ENCODE measurements at places on chromosomes 6 and 20.

GRCh38 chr6:137233911-137234863, 15.0 kb upstream of the IFNGR1 start:
- peak; percentile 85 for DNase-seq

DNA sequence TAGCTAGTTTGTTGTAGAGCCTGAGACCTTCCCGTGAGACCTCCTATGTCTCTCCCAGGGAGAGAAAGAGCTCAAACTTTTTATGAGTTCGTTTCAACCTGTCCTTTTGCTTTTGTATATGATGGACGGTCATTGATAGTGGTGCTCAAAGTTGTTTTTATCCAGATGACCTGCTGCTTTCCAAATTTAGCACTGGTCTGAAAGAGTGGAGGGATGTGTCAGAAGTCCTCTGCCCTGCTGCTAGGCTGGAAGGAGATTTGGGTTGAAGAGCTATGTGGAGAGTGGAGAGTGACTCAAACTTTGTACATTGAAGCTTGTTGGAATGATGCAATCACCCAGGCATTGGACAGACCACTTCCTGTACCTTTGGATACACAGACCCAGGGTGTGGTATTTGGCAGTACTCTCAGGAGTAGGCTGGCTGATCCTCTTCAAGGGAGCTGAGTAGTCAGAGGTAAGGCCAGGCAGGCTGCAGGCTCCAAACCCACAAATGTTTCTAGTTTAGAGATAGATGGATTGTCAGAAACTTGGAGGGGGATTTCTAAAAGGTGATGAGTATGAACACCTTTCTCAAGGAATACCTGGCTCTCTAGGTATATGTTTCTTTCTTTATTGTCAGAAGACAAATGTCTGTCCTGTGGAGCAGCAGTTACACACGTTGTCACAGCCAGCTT, 49.4 kb upstream of the RREB1 start:
- peak; percentile 99 for DNase-seq

DNA sequence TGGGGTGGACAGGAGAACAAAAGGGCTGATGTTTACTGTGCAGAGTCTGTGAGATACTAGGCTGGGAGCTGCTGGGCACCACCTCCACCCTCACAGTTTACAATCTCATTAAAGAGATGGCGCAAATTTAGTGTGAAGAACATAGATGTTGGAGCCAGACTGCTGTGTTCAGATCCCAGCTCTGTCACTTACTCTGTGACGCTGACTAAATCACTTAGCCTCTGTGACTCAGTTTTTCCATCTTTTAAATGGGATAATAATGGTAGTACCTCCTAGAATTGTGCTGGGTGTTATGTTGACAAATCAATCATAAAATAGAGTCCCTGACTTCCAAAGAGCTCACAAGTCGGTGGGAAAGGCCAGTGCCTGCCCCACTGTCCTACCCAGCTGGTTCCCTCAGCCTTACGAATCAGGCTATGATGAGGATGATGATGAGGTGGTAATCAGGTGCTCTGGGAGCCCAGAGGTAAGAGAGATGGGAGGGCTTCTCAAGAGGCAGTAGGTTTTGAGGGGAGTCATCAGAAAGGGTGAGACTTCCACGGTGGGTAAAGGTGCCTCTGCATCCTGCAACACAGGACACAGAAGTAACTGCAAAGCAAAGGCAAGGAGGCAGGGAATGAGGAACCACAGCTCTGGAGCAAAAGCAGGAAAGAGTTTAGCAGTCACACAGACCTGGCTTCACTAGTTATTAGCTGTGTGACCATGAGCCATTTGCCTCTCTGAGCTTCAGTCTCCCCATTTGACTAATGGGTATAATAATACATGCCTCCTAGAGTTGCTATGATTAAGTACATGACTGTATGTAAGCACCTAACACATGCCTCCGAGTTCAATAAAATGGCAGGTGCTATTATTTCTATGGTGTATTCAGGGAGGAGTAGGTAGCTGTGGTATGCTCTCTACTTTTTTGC, 8.9 kb downstream of the FYN start:
- no peak for DNase-seq

GRCh38 chr6:158461954-158462353, 97.9 kb upstream of the TMEM181 start:
- no peak for DNase-seq

- peak; percentile 63 for DNase-seq
Observed at GRCh38 chr20:4227085-4227821, 211.9 kb upstream of the RNF24 start.

DNA sequence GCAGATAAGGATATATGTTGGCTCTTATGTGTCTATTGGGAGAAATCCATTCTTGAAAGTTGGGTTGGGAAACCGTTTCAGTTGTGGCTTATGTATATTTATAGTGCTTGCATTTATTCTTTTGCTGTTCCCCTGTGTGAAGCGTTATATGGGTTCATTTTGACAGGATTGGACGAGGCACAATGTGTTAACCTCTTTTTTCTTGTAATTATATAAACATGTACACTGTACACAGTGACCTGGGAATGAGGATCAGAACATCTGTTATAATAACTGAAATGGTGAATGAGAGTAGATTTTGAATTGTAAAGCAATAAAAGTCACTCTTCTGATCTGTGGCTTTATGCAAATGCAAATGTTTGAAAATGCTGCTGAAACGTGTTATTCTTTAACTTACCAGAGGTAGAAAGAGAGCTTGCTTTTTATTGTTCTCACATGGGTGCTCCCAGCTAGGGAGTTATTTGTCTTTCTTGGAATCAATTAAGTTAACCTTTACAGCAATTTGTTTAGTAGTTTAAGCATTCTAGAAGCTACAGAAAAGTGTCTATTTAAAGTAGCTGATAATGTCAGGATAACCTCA, 213.7 kb downstream of the GRIK2 start:
- no peak for DNase-seq

DNA sequence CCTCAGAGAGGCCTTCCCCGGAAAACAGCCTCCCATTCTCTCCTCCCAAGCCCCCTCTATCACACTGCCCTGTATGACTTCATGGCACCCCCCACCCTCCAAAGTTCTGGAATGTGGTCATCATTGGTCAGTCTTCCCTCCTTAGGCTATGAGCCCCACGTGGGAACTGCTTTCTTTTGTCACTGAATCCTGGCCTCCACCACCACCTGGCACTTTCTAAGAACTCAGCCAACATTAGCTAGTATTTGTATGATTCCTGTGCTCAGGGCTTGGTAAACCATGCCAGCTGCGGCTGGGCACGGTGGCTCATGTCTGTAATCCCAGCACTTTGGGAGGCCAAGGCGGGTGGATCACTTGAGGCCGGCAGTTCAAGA, 8.4 kb upstream of the E2F1 start:
- no peak for DNase-seq

DNA sequence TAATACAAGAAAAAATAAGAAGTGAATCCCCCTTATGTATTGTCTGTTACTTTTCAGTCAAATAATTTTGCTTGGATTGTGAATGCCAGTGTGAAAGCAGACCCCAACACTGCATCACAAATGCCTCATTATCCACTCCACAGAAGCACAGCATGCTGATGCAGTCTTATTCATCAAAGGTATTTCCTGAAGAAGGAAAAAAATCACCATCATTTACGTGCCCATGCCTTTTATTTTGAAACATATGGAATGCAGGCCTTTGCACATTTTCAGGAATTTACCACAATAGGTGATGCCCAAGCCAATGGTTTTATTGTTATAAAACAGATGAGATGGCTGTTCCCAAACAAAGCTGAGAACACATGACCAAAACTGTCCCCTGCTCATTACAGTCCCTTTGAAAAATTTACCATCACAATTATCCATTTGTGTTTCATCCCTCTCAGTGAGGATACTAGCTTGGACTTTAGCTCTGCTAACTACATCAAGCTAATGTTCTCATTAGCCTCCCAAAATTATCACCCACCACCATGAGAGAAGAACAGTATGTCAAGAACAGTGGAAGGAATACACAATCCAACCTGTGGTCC, 180.6 kb upstream of the HTR1E start:
- DNase-seq = no peak

DNA sequence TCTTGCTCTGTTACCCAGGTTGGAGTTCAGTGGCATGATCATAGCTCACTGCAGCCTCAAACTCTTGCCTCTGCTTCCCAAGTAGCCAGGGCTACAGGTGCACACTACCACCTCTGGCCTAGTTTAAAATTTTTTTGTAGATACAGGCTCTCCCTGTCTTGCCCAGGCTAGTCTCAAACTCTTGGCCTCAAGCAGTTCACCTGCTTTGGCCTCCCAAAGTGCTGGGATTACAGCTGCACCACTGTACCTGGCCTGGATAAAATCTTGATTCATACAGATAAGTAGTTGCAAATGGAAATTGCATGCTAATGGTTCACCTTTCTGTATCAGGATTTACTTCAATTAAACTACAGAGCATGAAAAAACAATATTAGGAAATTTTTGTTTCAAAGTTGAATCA, 4.2 kb downstream of the CD2AP start:
- DNase-seq = peak; percentile 36

DNA sequence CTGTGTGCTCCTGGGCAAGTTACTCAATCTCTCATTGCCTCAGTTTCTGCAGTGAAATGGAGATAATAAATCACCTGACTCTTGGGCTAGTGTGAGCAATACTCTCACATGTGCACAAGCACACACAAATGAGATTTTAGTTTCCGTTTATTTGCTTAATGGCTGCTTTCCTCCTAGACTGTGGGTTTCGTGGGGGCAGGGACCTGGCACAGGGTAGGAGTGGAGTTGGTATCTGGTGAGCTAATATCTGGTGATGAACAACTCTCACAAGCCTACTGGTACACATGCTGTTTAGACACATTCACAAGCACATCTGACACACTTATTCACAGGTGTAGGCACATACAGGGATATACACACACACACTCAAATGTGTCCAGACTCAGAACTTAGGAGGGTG, 73.8 kb downstream of the TOX2 start:
- DNase-seq = no peak

DNA sequence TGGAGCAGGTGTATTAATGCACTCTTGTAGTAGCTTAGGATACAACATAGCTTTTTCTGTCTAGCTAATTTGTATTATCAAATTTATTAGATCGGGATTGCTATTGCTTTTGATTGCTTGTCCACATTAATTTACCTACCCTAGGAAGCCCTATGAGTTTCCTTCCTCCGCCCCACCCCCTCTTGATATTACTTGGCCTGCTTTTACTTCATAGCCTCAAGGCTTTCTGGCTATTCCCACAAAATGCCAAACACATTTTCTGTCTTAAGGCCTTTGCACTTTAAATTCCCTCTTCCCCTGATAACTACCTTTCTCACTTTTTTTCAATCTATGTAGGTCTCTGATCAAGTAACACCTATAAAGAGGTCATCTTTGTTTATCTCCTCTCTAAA, 99.1 kb upstream of the PRSS16 start:
- no peak for DNase-seq

GRCh38 chr6:9087470-9087869, 652.1 kb upstream of the SLC35B3 start:
- no peak for DNase-seq

- DNase-seq = no peak
Observed at GRCh38 chr20:20454850-20455627, 87.1 kb downstream of the INSM1 start.

- peak; percentile 81 for DNase-seq
Observed at GRCh38 chr6:52995913-52996645, 995 bp upstream of the GSTA4 start.

DNA sequence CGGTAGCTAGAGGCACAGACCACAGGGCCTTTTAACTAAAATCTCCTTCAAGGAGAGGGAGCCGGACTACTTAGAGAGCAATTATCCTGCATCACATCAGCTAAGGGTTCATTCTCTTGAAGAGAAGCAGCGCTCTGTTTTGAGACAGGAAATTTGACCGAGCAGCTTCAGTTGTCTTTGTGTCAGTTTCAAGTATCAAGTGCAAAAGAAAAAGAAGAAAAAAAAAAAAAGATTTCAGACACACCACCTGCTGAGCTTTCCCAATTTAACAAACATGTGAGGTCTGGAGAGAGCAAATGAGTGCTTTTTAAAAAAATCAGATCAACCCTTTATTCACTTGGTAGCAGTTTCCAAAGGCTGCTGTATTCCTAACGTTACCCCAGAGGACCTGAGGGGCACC, 273.5 kb upstream of the POU3F2 start:
- no peak for DNase-seq

GRCh38 chr6:111846066-111846465, 27.2 kb downstream of the FYN start:
- DNase-seq = no peak

DNA sequence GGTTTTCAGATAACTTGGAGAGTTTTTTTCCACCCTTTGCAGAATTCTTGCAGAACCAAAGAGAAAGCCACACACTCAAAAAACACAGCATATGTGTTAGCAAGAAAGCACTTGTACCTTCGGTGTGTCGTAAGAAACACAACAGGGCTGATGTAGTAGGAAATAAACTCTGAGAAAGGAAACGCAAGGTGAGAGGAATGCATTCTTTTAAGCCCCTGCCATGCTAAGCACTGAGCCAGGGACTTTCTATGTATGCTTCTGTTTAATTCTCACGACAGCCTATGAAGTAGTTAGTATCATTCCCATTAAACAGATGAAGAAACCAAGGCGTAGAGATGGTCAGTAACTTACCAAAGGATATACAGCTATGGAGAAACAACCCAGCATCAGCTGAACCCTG, 23.1 kb downstream of the NEDD9 start:
- no peak for DNase-seq

GRCh38 chr6:14066782-14067406, 50.7 kb upstream of the CD83 start:
- DNase-seq = peak; percentile 68

DNA sequence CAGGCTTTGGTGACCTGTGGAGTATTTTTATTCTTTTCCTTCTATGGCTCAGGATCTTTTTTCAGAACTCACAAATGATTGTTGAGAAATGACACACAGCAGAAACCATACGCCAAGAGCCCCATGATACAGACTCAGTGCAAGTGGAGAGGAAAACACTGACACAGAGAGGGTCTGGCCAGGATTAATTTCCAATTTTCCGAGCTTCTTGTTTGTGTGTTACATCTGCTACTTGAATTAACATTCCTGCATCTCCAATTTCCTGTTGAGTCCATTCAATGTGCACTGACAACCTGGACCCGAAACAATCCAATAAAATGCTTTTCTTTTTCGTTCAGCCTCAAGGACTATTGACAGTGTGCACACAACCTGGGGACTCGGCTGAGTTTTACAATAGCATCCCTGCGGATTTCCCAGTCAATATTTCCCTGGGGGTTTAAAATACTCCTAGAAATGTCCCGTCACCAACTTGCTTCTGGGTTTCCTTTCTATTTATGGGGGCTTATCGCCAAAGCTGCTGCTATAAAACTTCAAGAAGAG, 4.9 kb upstream of the MLN start:
- no peak for DNase-seq

Measured in mammary epithelial cell (primary cell).